ENCODE measurements at places on chromosomes 5 and 9. TPM values are rescaled to one million over a fixed set of nuclear protein-coding genes. Genes with fewer than 3 reads are reported as not detected.

DNA sequence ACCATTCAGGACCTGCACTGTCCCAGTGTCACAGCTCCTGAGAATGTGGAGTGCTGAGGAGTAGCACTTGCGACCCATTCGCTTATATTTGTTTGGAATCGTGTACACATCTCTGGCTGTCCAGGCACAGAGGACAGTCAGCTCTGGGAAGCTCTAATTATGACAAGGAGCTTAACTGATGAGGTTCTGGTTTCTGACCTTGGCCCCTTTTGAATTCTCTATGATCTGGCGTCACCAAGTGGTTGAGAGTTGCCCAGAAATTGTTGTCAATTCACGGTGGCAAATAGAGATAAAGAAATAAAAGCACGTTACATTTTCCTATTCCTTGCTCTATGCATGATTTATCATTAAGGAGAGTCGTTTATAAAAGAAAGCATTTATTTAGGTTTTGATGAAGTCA is 34.9 kb upstream of the LECT2 start:
- no peak for DNase-seq

Gene INSL6
- total RNA-seq, result not detected

Gene ISCA1
- 44.5 TPM for total RNA-seq

- no peak for DNase-seq
Measured at GRCh38 chr9:95574866-95575553, 58.2 kb upstream of the PTCH1 start.

Gene BOD1
- 120 TPM for total RNA-seq
